Left ventricle myocardium inferior (tissue), 1 donor: ENCODE measurements at places on chromosomes 3 and 15.
A peak's percentile ranks its signal among the peaks of the same experiment; 100 is the strongest.

GRCh38 chr3:87924485-87924884 lies 134.3 kb downstream of the CGGBP1 start:
- H3K4me3 ChIP-seq: no peak overlapping the region
- no peak overlapping the region for H3K27ac ChIP-seq
- DNase-seq: no peak
- H3K36me3 ChIP-seq: no peaks in the 10 kb centered on the region

DNA sequence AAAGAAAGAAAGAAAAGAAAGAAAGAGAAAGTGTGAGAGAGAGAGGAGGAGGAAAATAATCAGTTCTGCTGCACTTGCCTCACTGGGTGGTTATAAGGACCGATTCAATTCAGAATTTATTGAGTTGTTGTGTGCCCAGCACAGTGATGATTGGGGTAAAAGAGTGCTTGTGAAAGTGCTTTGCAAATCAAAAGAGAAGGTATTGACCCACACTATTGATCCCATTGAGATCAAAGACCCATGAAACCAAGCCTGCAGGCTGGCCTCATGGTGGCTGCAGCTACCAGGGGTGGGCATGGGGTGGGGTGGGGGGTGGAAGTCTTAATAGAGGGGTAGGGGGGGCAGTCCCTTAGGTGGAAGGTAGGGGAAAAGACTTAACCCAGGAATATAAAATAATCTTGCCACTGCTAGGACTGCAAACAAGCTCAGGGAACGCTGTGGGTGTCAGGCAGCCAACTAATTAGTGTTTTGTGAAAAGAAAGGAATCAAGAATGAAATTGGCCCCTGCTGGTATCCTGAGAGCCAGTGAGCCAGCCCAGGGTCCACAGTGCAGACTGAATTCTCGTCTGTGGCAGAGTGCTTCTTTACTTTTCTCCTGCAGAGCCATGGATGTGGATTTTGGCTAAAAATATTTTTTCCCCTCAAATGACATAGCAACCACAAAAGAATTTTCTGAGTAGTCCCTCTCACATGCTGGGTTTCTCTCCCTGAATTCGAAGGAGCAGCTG lies 34.2 kb downstream of the CLEC3B start:
- no peak overlapping the region for H3K4me3 ChIP-seq
- no peak for DNase-seq
- no peak overlapping the region for H3K27ac ChIP-seq

DNA sequence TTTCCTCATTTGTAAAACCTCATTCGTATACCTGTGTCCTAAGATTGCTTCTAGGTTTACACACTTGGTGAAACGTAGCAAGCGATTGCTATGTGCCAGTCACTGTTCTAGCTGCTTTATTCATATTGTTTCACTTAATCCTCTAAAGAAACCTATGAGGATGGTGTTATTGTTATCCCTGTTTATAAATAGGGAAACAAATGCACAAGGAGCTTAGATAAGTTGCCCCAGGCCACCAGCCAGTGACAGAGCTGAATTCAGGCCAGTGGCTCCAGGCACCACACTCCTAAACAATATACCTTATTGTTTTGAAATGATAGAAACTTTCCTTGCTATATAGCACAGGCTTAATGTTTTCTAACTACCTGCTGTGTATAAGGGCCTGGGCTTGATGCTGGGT lies 44.0 kb downstream of the LPP start:
- DNase-seq: no peak
- H3K27me3 ChIP-seq: no peaks in the 10 kb centered on the region

GRCh38 chr15:57762302-57762701 lies 55.8 kb downstream of the POLR2M start:
- no peak overlapping the region for H3K4me3 ChIP-seq
- no peaks in the 10 kb centered on the region for H3K4me1 ChIP-seq
- no peak overlapping the region for H3K27ac ChIP-seq
- no peaks in the 10 kb centered on the region for H3K36me3 ChIP-seq

- no peak overlapping the region for H3K4me3 ChIP-seq
- peaks cover 8% of the 10 kb centered on the region for H3K27me3 ChIP-seq
- H3K4me1 ChIP-seq: no peaks in the 10 kb centered on the region
- no peak for DNase-seq
- no peaks in the 10 kb centered on the region for H3K36me3 ChIP-seq
- H3K27ac ChIP-seq: no peak overlapping the region
These were observed 61.8 kb downstream of the GLDN start for GRCh38 chr15:51403072-51403878.

DNA sequence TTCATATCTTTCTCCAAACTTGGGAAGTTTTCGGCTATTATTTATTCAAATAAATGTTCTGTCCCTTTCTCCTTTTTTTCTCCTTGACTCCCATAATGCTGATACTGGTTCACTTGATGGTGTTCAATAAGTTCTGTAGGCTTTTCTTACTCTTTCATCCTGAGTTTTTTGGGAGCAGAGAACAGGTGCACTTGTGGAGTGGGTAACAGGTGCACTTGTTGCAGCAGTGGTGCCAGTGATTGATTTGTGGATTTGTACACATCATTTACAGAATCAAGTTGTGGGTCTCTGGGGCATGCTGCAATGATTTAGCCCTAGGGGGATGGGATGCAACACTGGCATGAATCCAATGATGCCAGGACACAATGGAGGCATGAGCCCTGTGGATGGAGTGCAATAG lies 14.8 kb upstream of the OR5H1 start:
- H3K27ac ChIP-seq: no peak overlapping the region
- no peaks in the 10 kb centered on the region for H3K36me3 ChIP-seq
- no peak overlapping the region for H3K4me3 ChIP-seq
- DNase-seq: no peak
- no peaks in the 10 kb centered on the region for H3K27me3 ChIP-seq

GRCh38 chr3:100210772-100211135 lies 50.0 kb upstream of the TBC1D23 start:
- peak overlapping the region; percentile 71 for H3K27ac ChIP-seq
- peaks cover 24% of the 10 kb centered on the region for H3K4me1 ChIP-seq
- H3K36me3 ChIP-seq: no peaks in the 10 kb centered on the region

GRCh38 chr15:90558171-90558573 lies 28.4 kb downstream of the CRTC3 start:
- peak overlapping the region; percentile 34 for H3K4me3 ChIP-seq
- no peaks in the 10 kb centered on the region for H3K36me3 ChIP-seq
- peaks cover 97% of the 10 kb centered on the region for H3K4me1 ChIP-seq
- H3K27me3 ChIP-seq: no peaks in the 10 kb centered on the region
- H3K27ac ChIP-seq: peak overlapping the region; percentile 93
- DNase-seq: no peak
